ENCODE measurements at places on chromosomes 4 and X. TPM values are rescaled to one million over a fixed set of nuclear protein-coding genes. Genes with fewer than 3 reads are reported as not detected.

EXOC1L gene
- total RNA-seq = not detected

GIMD1 gene
- total RNA-seq = not detected

NLGN4X gene
- total RNA-seq = not detected

LNX1 gene
- total RNA-seq = 0.77 TPM

PCSK1N gene
- total RNA-seq = 0.09 TPM

WNK3 gene
- 0.16 TPM for total RNA-seq

IGFBP7 gene
- total RNA-seq = 112 TPM

CPE gene
- total RNA-seq = 3.9 TPM

Data from bronchial smooth muscle cell (primary cell).